ENCODE measurements at places on chromosomes 7 and 10.

GRCh38 chr7:69518705-69519077 is 79.6 kb upstream of the AUTS2 start:
- DNase-seq = no peak

DNA sequence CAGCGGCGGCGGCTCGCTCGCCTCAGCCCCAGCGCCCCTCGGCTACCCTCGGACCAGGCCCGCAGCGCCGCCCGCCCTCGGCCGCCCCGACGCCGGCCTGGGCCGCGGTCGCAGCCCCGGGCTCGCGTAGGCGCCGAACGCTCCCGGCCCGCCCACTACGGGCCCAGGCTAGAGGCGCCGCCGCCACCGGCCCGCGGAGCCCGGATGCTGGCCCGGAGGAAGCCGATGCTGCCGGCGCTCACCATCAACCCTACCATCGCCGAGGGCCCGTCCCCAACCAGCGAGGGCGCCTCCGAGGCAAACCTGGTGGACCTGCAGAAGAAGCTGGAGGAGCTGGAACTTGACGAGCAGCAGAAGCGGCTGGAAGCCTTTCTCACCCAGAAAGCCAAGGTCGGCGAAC is 18.2 kb upstream of the TSPAN33 start:
- no peak for DNase-seq

DNA sequence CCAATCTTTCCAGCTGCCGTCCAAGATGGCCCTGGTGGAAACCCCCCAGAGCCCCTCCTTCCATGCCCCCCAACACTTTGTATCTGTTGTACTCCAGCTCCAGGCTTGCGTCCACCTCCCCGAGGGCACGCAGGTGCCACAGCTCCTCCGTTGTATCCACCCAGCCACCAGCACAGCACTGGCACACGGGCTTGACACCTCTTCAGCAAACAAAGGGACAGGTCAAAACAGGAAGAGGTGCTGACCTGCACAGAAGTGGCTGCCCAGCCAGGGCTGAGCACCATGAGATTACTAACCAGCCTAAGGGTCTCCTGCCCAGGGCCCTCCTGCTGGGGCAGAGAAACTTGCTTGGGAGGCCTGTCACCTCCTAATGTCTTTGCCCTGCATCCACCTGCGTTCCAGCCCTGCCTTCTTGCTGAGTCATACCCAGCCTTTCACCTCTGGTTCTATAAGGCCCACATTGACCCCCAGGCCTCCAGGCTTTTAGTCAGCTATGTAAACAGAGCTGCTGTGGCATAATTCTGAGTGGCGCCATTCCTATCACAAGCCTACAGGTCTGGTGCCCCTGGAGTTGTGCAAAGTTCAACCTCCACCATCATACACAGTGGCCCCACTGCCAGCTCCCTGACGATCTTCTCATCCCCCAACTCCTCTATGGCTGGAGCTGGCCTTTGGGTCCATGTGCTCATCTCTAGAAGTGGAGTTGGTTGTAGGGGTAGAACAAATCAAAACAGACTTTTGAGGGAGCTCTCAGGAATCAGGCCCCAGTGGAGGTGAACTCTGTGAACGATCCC is 20.9 kb downstream of the SLC29A3 start:
- no peak for DNase-seq

DNA sequence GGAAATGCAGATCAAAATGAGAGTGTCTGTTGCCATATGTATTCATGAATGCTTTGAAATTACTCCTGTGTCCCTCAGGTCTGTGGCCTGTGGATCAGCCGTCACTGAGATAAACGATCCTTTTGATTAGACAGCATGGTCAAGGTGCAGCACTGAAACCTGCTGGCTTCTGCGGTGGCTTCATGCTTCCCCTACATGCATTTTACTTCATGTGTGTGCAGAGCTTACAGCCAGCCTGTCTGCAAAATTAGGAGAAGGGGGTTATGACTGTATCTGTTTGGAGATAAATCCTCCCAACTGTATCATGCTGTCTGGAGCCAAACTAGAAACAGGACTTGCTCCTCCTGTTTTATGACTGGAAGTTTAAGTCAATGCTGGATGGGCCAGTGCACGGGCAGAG is 71.0 kb upstream of the PLPP4 start:
- DNase-seq = no peak

- no peak for DNase-seq
Observed at GRCh38 chr7:98613601-98614425, 3.3 kb upstream of the NPTX2 start.

DNA sequence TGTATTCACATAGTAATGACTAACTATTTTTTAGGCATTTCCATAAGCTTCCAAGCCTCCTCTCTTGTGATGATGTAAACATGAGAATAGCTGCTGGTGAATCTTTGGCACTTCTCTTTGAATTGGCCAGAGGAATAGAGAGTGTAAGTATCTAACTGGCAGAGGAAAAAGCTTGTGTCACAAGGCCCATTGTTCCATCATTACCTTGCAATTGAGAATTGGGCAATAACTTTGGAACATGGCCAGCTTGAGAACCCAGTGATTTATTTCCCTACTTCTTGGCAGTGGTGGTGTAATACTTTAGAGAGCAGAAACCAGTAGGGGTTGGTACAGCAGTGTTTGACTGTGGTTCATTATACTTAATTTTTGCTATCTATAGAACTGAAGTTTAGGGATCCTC is 12.0 kb downstream of the IFRD1 start:
- DNase-seq = no peak

GRCh38 chr10:77643795-77644468 is 6.3 kb upstream of the KCNMA1 start:
- no peak for DNase-seq

DNA sequence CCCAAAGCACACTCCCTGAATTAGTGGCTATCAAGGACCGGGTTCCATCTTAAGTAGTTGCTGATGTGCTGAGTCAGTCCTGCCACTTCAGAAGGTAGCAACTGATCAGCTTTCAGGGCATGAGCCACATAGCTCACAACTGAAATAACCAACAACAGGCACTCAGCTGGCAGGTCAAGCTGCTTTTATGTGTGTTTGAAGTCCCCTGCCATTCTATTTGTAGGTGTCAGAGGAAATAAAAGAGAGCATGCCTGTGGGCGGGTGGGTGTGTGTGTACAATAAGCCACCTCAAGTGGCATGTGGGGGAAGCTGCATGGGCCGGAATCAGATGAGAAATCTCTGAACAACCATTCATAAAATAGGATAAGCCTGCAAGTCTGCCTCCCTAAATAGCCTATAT is 114.3 kb upstream of the YAE1 start:
- no peak for DNase-seq

- DNase-seq = no peak
Observed at GRCh38 chr7:116426428-116427156, 72.9 kb upstream of the CAV2 start.

DNA sequence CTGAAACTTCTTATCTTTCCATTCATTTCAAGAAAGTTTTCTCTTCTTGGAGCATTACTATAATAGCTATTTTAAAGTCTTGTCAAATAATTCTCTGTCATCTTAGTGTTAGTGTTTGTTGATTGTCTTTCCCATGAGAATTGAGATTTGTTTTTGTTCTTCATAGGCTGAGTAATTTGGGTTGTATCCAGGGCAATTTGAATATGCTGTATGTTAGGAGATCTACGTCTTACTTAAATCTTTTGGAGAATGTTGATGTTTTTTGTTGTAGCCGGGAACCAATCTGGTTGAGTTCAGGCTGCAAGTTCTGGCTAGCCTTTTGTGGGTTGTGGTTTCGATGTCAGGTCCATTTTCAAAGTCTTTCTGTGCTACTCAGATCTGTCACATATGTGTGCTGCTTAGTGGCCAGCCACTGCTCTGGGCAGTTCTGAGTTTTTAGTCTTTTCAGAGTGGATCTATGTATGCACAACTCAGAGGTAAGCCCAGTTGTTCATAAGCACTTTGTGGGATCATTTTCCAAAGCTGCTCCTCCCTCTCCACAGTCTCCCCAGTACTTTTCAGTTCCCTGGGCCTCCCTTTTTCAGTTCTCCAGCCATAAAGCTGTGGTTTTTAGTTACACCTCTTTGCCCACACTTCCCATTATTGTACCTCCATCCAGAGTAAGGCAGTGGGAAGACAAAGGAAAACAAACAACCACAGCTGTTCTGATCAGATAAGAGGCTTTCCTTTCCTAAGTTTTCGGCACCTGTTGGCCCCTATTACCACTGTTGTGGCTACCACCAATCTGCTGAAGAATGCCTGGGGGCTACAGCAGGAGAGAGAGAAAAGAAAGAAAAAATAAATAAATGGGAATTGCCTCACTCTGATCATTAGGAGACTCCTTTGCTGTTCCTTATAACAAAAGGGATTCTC is 4.7 kb upstream of the CCNJ start:
- DNase-seq = no peak

GRCh38 chr7:78901566-78901965 is 551.9 kb downstream of the MAGI2 start:
- no peak for DNase-seq

- DNase-seq = no peak
Observed at GRCh38 chr7:121101083-121101482, 112.6 kb downstream of the CPED1 start.

DNA sequence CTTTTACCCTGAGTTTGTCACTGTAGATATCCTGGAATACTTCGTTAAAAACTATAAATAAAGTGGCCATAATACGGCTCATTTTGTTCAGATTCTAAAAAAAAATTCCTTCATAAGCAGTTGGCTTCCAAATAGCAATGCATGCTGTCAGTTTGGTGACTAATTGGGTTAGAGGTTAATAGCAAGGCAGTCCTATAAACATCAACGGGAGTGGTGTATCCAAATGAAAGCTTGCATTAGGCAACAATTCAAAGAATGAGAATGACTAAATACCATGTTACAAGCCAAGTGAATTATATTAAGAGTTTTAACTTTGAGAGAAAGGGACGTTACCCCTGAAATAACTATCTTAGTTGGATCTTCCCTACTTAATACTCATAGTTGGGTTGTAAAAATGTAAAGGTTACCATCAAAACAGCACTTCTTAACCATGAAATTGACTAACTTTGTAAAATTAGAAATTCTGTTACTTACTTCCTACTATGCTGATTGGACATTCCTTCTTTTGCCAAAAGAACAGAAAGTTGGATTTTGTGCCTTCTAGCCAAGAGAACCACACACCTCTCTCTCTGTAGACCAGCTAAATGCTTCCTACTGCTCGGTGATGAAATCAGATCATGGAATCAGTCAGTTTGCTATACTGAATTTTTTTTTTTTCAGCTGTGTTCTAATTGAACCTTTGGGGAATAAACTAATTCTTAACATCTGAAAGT is 98.0 kb downstream of the KAT6B start:
- no peak for DNase-seq

DNA sequence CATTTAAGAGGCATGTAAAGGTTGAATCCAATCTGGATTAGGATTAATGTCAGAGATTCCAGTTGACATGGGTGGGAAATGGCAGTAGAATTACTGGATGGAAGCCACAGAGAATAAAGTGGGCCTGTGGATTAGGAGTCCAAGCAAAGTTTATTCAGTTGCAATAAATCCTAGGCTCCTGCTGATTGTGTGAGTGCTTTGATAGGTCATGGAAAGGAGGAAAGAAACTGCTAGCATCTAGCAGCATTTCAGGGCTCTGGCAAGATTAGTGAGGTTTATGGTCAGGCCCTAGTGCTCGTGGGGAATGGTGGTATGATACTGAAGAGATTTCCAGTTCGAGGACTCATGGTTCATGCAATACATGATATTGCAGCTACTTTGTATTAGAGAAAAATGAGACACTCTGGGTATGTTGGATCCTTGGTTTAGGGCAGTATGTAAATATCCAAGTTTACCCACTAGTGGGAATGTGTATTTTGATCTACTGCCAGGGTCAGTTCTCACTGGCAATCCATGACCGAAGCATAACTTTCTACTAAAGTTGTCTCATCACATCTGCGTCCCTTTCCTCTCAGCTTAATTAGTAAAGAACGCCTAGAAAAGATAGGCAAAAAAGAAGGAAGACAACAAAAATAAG is 235.0 kb downstream of the SUGCT start:
- DNase-seq = no peak

DNA sequence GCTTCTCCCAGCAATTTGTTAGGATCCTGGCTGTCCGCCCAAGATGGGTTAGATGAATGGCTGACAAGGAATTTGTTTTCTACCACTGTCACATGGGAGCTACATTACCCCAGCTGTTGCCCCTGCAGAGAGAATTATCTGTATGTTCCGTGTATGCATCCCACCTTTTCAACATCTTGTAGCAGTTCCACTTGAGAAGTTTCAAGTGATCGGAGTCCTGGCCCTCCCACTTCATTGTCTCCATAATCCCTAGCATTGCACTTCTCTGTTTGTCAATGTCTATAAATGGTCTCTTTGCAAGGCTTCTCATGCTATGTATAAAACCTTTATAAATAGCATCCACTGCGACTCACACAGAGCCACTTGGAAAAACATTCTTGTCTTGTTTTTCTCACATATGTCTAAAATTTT is 972.5 kb downstream of the CNTNAP2 start:
- DNase-seq = no peak

DNA sequence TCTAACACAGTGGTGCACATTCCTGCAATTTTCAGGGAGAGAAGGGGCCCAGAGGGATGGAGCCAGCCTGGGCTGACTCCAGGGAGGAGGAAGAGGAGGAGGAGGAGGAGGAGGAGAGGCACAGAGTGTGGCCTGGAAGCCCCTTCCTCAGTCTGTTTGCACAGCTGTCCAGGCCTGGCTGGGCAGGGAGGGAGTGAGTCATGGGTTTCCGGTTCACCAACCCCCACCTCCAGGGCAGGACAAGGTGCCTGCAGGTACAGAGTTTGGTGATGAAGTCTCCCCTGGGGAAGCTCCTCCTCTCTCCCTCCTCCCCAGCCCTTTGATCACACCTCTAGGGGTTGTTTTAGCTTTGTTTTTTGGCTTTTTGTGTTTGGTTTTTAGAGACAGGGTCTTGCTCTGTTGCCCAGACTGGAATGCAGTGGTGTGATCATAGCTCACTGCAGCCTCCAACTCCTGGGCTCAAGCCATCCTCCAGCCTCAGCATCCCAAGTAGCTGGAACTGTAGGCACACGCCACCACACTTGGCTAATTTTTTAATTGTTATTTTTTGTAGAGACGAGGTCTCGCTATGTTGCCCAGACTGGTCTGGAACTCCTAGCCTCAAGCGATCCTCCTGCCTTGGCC is 77.5 kb upstream of the CUX1 start:
- DNase-seq = no peak

- no peak for DNase-seq
Observed at GRCh38 chr10:131980761-131981428, 828 bp downstream of the BNIP3 start.

DNA sequence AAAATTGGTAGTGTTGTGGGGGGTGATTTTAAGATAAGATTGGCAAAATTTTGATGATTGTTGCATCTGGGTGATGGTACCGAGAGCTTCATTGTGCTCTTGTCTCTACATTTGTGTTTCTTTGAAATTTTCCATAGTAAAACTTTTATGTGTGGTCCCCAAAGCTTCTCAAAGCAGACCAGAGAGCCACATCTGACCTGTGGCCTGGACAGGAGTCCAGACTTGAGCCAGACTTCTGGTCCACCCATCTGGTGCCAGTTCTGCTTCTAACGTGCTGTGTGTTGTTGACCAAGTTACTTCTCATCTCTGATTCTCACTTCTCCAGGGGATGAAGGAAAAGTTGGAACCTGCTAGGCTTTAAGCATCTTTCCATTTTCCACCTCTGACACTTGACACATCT is 120.1 kb downstream of the C10orf105 start:
- DNase-seq = no peak

Data from activated CD4-positive, alpha-beta T cell treated with anti-CD3 and anti-CD28 coated beads, Interleukin-2, amount 50 U/mL, for 4 hours (primary cell).